ENCODE measurements at places on chromosomes 1 and 21.

GRCh38 chr1:169829671-169830070 is 35.0 kb upstream of the METTL18 start:
- no peak for DNase-seq

DNA sequence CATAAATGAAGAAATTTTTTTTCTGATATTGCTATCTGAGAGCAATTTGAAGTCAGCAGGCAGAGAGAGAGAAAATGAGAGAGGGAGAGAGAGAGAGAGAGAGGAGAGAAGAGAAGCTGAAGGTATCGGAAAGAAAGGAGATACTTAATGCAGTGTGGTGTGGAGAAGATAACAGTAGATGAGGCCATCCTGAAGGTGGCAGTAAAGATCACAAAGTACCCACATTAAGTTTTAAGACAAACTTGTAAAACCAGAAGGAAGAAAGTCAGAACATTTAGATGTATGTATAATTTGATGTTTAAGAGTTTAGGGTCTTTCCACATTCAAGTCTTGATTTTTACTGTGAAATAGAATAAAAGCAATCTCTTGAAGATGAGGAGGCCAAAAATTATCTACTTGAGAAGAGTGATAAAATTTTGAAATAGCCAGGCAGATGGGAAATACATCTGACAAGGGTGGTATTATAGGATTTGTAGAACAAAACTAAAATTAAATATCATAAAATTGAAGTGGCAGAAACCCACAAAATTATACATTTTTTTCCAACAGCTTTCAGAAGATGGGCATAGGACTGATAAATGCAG is 1753.4 kb downstream of the MRPL39 start:
- no peak for DNase-seq

- no peak for DNase-seq
Measured at GRCh38 chr1:220491891-220492290, 36.0 kb upstream of the MARK1 start.

DNA sequence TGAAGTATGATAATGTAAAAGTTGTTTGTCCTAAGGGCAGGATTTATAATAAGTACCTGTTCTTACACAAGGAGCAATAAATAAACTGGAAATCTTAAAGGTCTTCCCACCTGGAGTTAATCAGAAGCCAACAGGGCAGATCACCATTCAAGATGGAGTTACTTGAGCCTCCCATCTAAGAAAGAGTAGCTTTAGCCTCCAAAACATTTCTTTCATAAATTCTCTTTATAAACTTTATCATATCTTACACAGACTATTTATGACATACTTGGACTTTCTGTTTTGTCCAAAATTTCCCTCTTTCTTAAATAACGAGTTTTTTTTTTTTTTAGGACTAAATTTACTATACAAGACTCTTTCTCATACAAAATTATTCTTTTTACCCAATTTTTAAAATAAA is 18.5 kb downstream of the OR2T1 start:
- no peak for DNase-seq

DNA sequence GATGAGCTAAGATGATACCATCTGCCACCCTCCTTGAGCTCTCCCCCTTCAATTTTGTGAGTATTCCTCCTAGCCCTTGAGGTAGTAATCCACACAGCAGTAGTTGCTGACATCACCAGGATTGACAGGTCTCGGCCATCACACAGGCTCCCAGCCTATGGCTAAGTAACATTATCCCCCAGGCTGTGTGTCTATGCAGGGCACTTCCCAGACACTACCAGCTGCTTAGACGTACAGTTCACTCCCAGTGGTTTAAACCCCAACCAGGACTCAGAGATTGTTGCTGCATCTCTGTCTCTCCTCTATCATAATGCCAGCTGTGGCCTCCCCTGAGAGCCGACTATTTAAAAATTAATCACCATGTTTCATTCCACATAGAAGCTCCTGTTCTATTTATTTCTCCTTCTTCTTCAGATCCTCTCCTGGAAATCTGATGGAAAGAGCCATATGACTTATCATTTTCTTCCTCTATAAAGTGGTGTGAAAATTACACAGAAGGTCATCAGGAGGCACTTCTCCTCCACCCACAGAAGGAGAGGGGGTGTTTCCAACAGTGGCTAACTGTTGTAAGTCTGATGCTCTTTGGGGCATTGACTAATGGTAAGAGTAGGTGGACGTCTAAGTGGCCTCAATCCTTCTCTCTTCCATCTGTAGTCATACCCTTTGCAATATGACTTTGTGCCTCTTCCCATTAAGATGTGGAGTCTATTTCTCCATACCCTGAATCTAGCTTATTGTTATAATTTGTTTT is 396.3 kb downstream of the SETD4 start:
- no peak for DNase-seq

DNA sequence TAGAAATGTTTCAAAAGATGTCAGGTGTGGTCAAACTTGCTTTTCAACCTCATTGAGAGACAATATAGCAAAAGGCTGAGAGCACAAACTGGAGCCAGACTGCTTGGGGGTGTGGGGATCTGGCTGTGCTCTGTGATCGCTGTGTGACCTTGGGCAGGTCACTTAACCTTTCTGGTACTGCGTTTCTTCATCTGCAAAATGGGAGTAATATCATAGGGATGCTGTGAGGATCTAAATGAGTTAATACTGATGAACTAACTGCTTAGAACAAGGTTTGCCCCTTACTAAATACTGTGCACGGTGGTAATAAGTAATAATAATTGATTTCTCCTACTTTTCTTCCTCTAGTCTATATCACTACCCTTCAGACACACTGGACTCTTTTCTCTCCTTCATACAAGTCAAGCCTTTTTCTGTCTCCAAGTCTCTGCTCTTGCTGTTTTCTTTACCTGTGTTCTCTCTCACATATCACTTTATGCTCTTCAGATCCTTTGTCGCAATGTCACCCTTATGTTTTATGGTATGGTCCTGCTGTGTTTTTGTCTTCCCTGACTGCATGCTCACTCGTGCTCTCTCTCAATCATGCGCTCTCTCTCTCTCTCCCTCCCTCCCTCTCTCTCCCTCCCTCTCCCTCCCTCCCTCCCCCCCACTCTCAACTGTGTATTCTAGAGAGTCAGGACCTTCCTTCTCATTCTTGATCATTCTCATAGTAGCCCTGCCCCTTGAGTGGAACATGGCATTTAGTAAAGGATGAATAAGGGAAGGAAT is 3.3 kb downstream of the MGST3 start:
- no peak for DNase-seq

DNA sequence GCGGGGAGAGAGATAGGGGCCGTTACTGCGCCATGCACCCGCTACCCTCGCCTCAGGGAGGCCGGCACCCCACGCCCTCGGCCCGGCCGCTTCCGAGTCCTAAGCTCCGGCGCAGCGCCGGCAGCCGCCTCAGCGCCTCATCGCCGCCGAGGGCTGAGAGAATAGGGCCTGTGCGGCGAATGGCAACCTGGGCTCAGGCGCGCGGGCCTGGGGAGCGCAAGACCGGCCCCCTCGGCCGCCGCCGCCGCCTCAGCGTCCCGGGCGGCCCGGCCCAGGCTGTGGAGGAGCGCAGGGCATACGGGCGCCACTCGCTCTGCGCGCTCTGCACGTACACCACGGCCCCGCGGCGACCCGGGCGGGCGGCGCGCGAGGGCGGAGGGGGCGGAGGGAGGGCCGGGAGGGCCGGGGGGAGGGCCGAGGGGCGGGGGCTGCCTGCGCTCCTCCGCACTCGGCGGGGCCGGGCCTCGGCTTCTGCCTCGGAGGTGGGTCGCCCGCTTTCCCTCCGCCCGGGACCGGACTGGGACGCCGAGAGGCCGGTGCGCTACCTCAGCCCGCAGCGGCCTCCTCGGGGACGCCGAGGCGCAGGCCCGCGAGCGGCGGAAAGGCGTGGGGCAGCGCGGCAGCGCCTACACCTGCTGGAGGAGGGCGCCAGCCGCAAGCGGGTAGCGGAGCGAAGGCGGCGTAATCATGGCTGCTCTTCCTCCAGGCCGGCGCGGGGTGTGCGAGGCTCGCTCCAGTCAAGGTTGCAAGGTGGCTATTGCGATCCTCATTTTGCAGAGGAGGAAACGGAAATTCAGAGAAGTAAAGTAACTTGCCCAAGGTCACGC is at the start of gene EGLN1:
Gene EGLN1 (minus strand): TSS at position 317 of the 827 bp plus-strand sequence. CDS start 399 bp downstream, outside the sequence.
- peak; percentile 88 for DNase-seq

DNA sequence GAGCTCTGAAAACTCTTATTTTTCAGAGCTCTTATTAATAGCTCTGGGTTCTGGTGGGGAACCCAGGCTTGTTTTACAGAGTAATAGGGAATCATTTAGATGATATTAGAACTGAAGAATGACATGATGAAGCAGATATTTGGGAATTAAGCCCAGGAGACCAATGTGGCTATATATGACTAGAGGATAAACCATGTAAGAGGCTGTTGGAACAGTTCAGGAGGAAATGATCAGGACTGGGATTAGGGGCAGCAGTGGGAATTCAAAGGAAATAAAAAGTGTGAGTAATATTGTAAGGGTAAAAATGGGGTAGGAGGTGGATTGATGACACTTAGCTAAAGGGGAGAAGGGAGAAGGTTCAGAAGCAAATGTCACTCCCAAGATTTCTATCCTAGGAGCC is 58.6 kb downstream of the GIPC2 start:
- DNase-seq: no peak

DNA sequence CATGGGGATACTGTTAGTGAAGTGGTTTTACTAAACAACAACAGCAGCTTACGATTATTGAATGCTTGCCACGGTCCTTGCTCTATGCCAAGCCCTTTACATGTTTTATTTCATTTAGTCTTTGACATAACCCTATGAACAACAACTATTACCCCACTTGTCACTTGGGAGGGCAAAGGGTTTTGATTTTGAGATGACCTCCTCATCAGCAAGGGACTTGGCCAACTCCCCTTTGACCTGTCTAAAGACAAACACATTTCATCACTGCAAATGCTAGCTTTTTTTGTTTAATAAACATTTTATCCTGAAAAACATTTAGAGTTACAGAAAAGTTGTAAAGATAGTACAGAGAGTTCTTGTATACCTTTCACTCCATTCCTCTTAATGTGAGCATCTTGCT is 152.5 kb upstream of the WNT4 start:
- DNase-seq: no peak

GRCh38 chr1:231310391-231310934 is 27.2 kb downstream of the EXOC8 start:
- no peak for DNase-seq

GRCh38 chr1:203082571-203083462 is 3.0 kb downstream of the MYOG start:
- DNase-seq: no peak

GRCh38 chr1:151639466-151639865 is 27.6 kb downstream of the SNX27 start:
- DNase-seq: no peak

- DNase-seq: no peak
Measured at GRCh38 chr1:67382292-67382691, 47.9 kb downstream of the SERBP1 start.

GRCh38 chr1:185853739-185854138 is 119.5 kb downstream of the HMCN1 start:
- DNase-seq: no peak

GRCh38 chr1:204445860-204446412 is 34.3 kb upstream of the PPP1R15B start:
- peak; percentile 72 for DNase-seq
